HepG2 (cell line): ENCODE measurements at places on chromosomes 6 and 20. TPM values are rescaled to one million over a fixed set of nuclear protein-coding genes. Genes with fewer than 3 reads are reported as not detected.

GRCh38 chr20:32069711-32070110, 17.7 kb downstream of the HCK start:
- no peak for DNase-seq

DNA sequence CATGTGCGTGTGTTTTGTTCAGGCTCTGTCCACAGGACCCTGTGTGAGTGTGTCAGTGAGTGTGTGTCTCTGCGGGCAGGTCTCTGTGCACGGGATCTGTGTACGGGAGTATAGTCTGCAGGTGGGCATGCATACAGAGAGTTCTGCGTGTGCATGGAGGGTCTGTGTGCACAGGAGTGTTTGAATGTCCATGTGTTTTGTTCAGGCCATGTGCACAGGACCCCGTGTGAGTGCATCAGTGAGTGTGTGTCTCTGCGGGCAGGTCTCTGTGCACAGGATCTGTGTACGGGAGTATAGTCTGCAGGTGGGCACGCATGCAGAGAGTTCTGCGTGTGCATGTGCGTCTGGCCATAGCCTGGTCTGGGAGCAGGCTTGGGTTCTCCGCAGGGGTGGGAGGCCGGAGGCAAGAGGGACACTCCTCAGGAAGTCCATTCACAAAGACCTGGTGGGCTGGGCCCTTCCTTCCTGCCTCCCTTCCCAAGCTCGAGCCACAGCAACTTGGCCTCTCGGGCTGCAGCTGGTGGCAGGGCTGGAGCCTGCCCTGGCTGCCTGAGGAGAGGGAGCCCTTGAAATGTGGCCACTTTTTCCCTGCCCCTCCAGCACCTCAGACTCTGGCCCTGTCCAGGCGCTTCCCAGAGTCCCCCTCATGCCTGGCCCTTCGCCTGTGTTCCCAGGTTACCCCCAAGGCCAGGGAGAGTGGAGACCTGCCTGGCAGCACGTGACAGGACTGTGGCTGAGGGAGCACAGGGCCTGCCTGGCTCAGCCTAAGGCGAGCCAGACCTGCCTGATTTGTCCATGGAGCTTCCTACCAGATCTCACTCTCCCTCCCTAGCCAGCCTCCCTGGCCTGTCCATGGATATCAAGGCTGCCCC, 6.8 kb downstream of the HSPA12B start:
- no peak for DNase-seq

OVOL2 gene
- 0.21 and 0.31 TPM in 2 replicates for total RNA-seq

GRCh38 chr20:19465536-19465935, 253.1 kb downstream of the SLC24A3 start:
- DNase-seq = no peak

- no peak for DNase-seq
Measured at GRCh38 chr6:56282391-56282790, 35.0 kb upstream of the COL21A1 start.

DNA sequence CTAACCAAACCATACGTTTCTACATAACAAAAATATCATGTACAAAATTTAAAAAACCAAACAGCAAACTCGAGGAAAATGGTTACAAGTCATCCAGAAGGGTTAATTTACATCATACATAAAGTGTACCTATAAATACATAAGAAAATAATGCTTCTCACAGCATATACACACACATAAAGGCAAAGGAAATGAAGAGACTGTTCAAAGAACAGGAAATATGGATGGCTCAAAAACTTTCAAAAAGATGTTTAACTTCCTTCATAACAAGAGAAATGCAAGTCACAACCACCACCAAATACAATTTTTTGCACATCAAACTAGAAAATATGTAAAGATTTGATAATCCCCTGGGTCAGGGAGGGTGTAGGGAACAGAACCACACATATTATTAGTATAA, 7.5 kb downstream of the SLC22A23 start:
- no peak for DNase-seq

- no peak for DNase-seq
Measured at GRCh38 chr6:150143516-150144293, 861 bp downstream of the PPP1R14C start.

DNA sequence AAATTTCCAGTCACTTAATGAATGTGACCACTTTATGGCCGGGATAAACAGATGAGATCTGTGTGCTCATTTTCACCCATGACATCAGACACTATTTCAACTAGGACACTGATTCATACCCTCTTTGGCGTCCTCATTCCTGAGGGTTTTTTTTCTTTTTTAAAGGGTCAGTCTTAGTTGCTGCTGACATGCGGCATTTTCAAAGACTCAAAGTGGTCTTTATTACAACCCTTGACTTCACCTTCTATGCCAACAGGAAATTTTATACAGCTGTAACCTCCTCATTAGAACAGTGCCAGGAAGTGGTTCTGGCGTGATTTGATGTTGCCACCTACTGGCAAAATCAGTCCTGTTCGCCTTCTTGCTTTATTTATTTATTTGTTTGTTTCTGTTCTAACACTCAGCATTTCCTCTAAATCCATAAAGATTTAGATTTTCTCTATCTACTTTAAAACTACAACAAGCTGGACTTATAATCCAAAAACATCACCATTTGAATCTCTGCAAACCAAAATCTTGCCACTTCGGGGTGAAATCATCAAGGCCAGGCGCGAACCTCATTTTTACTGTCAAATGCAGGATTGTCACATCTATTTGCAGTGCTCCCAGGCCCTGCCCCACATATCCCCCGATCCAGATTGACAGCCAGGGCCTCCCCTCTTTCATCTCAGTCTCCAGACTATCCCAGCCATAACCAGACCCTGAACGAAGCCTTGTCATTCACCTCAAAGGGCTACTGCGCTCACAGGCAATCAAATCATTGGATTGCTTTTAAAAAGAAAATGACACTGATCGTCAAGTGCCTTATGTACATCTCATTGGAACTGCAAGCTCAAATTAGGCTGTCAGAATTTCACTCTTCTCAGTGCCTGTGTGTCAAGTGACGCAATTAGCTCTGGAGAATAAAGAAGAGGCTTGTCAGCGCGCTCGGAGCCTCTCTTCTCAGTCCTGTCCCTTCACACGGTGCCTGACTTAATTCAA, 77.5 kb downstream of the C6orf118 start:
- DNase-seq = no peak

- no peak for DNase-seq
Measured at GRCh38 chr6:169141671-169142537, 111.7 kb downstream of the THBS2 start.

GRCh38 chr6:72272958-72273357, 348.9 kb upstream of the KCNQ5 start:
- DNase-seq = no peak

- DNase-seq = no peak
Measured at GRCh38 chr20:49631061-49631716, 63.3 kb upstream of the PTGIS start.
